Naive thymus-derived CD8-positive, alpha-beta T cell (primary cell): ENCODE measurements at places on chromosomes 4 and X. TPM values are rescaled to one million over a fixed set of nuclear protein-coding genes. Genes with fewer than 3 reads are reported as not detected.
A peak's percentile ranks its signal among the peaks of the same experiment; 100 is the strongest.

DNA sequence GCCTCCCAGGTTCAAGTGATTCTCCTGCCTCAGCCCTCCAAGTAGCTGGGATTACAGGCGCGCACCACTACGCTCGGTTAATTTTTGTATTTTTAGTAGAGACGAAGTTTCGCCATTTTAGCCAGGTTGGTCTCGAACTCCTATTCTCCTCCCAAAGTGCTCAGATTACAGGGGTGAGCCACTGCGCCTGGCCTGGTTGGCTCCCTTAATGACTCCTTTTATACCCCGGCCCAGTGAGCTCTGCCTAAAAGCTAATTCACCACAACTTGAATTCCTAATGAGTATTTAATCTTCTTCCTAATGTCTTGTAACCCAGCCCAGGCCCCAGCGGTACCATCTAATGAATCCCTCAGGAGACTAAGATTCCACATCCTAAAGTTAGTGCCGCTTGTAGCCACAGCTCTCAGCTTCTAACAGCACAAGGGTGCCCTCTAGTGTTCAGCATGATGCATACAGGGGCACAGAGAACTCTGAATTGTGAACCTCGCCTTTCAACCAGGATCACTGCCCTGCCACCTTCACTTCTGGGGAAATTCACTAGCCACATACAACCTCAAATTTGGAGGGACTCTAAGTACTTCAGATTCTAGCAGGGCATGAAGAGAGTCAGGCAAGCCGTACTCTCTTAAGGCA, 89.5 kb downstream of the OR13H1 start:
- peak; percentile 3 for DNase-seq

DNA sequence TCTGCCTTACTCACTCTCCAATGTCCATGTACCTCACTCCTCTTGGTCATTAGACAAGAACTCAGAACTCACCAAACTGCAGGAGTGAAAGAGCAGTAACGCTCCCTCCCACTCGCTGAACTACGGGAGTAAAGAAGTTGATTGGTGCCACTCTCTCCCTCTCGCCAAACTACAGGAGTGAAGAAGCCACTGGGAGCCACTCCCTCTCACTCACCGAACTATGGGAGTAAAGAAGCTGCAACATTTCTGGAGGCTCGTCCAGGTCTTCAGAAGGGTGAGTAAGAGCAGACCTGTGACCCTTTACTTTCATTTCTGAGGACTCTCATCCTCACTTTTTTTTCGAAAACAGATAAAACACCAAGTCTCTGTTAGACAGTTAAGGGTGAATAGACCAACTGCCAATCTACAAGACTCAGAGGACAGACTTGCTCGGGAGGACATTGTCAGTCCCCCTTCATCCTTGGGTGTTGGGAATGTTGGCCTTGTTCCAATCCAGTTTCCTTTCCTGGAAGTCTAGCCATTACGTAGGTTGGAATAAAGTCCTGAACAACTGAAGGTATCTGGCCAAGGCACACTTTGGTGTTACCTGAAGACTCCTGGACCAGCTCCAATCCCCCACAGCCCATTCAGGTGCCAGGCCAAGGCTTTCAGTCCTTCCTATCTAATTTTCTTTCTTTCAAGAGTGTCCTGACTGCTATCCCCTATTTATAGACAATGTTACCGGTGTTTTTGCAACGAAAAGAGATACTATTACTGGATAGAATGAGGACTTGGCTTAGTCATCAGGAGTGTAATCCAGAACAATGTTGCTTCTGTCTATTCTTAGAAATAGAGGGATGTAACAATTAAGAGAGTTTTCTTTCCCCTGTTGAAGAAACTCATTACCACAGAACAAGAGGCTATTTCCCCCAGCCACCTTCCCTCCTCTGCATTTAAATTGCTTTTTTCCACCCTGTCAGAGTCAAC, 11.0 kb upstream of the COL25A1 start:
- DNase-seq, result no peak

GRCh38 chr4:146389561-146389960, 132.2 kb downstream of the SLC10A7 start:
- DNase-seq, result no peak

DNA sequence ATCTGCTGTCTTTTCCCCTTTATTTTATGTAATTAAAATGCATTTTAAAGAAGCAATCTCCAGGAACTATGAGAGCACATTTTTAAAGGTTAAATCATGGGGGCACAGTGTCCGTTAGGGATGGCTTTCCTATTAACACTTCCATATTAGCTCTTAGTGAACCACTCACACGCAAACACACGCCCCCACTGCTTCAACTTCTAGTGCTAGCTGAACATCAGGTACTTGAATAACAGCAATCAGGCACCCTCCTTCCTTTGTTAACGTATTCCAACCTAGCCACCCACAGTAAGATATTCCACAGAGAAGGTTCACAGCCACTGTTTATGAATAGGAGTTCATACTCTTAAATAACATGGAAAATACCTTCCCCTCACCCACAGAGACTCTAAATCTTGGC, 9.3 kb downstream of the TMEM255A start:
- no peak for DNase-seq

- no peak for DNase-seq
These were observed 13.7 kb upstream of the DHX15 start for GRCh38 chr4:24598025-24598424.

- DNase-seq, result no peak
These were observed 90.0 kb downstream of the MAOA start for GRCh38 chrX:43745938-43746721.

GRCh38 chr4:78602334-78602733, 50.8 kb downstream of the ANXA3 start:
- DNase-seq, result no peak

Gene IL13RA1
- total RNA-seq, result 1.3 TPM

Gene PACRGL
- total RNA-seq, result 16.8 TPM

Gene TIGD4
- total RNA-seq, result 0.47 TPM

Gene ASB9
- 0.33 TPM for total RNA-seq
